ENCODE measurements at places on chromosomes 6 and 20.
A peak's percentile ranks its signal among the peaks of the same experiment; 100 is the strongest.

- no peak for DNase-seq
These were observed 28.8 kb upstream of the TOP1 start for GRCh38 chr20:40999841-41000240.

- no peak for DNase-seq
These were observed 10.9 kb upstream of the SLC17A5 start for GRCh38 chr6:73664701-73665100.

- DNase-seq: no peak
These were observed 7.0 kb upstream of the RREB1 start for GRCh38 chr6:7100753-7101081.

DNA sequence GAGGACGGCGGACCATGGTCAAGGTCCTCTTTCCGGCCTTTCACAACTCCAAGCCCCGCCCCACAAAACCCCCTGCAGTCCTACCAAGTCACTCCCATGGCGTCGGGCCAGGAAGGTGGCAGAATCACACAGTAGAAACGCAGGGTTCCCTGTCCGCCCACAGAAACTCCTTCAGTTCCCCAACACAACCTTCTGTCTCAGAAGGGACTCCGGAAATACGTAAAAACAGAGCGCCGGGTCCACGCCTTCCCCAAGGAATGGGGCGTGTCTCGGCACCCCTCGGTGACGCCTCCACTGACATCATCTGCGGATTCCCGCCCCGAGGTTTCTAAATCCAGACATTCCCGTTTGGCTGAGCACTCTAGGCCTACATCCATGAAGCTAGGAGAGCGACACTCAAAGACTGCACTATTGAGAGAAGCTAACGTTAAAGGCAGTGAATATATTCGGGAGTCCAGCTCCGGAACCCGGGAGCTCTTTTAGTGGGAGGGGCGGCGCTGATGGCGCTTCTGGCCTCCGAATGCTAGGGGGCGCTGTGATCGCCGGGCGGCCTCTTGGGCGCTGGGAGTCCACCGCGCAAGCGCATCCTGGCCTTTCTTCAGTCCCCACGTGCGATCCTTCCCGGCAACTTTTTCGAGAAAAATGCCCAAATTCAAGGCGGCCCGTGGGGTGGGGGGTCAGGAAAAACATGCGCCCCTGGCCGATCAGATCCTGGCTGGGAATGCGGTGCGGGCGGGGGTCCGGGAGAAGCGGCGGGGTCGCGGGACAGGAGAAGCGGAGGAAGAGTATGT, at the start of the genes BYSL and MED20:
Gene BYSL, plus strand, starts transcription at position 579 of the 791 bp plus-strand sequence. Its CDS starts 64 bp downstream, at position 643.
Gene MED20, minus strand, starts transcription at position 219 of the 791 bp plus-strand sequence. Its CDS starts 121 bp downstream, at position 98.
- DNase-seq: peak; percentile 94

GRCh38 chr6:137764464-137764863, 102.6 kb upstream of the TNFAIP3 start:
- no peak for DNase-seq

- no peak for DNase-seq
These were observed 73.9 kb downstream of the MDN1 start for GRCh38 chr6:89745716-89746115.

GRCh38 chr6:88223298-88223697, 57.2 kb upstream of the CNR1 start:
- no peak for DNase-seq

DNA sequence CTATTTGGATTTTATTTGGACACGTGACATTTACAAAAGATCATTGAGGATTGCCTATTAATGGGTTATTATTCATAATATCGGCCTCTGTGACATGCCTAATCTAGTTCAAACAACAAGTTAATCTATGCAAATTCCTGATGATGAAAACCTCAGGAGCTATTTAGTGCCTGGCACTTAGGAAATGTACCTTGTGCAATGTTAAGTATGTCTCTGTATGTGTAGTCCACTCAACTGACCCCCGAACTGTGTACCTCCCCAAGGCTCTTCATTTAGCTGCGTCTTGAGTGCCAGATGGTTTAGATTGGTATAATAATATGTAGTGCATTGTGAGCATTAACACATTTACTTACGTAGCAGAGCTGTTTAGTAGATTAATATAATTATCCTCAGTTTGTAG, 6.9 kb downstream of the LAMA2 start:
- no peak for DNase-seq

GRCh38 chr6:22164236-22164635, 132.6 kb downstream of the PRL start:
- DNase-seq: no peak

DNA sequence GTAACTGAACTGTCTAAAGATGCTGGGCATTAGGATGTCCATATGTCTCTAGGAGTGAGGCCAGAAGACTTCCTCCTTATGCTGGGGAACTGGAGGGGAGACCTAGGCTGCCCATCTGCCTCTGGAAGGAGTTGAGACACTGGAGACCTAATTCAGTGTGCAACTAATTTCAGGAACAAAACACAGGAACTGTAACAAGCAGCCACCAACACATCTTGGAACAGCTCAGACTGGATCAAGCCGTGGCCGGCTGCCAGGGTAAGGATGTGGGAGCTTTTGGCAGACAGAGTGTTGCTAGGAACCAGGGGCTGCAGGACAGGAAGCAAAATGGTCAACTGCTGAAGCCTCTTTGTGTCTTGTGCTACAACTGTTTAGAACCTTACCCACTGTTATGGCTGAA, 16.4 kb upstream of the MAS1 start:
- no peak for DNase-seq

All from NCI-H345 (cell line).